T-helper 9 cell (primary cell): ENCODE measurements at places on chromosomes 5 and 9.

GRCh38 chr5:2241842-2242241 is 359.1 kb upstream of the IRX4 start:
- no peak for DNase-seq

GRCh38 chr9:132547976-132548730 is 34.3 kb upstream of the BARHL1 start:
- DNase-seq = no peak

GRCh38 chr5:135546101-135546500 is 10.3 kb upstream of the NEUROG1 start:
- DNase-seq = no peak

DNA sequence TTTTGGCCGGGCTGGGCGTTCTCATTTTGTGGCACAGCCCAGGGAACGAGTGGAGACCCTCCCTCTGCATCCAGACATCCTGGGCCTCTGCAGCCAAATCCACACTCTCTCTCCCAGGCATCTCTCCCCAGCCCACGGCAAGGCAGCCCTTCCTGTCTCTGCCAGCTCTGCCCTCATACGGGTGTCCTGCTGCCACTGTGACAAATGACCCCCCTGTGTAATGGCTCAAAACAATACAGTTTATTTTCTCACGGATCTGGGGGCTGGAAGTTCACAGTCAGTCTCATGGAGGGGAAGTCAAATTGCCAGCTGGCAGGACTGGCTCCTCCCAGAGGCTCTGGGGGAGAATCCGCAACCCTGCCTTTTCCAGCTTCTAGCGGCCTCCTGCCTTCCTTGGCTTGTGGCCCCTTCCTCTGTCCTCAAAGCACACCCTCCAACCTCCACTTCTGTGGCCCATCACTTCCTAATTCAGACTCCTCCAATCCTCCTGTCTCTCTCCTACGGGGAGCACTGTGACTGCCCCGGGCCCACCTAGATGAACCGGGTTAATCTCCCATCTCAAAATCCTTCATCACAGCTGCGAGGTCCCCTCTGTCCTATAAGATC is 70.2 kb upstream of the COL5A1 start:
- DNase-seq = no peak

- DNase-seq = no peak
Measured at GRCh38 chr9:134434894-134435506, 108.7 kb downstream of the RXRA start.

DNA sequence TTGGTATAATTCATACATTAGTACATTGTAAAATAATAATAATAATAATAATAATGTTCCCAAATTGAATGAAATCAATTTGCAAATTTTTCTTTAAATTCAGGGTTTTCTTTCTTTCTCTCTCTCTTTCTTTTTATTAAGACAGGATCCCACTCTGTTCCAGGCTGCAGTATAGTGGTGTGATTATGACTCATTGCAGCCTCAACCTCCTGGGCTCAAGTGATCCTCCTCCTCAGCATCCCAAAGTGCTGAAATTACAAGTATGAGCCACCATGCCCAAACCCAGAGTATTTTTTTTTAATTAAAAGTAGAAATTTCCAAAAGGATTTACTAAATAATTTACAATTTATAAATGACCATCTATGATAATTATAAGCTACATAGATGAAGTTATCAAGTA is 117.7 kb downstream of the HOMER1 start:
- DNase-seq = no peak

DNA sequence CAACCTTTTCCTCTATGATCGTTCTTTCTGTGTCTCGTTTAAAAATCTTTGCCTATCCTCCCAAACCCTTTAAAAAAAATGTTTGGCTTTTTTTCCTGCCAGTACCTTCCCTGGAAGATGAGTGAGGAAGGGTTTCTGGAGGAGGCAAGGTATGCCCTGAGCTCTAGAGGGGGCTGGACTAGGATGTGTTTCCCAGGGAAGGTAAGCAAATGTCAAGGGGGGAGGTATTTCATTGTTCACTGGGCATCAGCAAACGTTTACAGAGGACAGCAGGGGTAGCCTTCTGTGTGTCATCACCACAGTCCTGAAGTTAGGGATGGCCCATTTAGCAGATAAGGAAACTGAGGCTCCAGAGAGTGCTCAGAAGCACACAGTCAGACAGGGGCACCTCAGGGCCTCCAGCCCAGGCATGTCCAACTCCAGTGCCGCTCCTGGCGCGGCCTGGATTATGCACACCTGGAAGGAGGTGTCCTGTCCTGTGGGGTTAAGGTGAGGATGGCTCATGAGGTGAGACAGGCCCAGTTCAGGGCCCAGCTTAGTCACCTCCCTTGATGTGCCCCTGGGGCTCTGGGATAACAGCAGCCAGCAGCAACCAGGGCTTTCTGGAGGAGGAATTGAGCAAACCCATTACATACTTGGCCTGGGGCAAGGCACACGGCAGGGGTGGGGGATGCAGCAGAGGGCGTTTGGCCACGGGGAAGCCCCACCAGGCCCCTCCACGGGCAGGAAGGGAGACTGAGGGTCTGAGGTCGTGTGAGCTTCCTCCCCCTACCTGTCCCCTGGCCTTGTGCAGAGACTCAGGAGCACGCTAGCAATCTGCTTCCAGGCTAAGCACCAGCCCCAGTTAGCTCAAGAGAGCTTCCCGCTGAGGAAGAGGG is 100.3 kb upstream of the LMX1B start:
- DNase-seq = no peak

DNA sequence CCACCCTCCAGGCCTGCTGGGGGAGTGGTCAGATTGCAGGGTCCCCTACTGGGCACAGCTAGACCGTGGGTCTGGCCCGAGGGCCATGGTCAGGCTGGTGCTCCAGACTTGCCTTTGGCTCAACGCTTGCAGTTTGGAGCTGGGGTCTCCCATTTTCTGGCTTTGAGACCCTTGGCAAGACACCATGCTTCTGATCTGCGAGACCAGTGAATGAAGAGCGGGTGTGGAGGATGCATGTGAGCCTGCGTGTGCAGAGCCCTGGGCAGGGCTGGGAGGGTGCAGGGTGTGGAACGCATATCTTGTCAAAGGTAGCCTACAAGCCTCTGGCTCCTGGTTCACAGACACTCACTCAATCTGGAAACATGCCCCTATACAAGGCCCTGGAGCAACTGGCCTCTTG is 6.1 kb upstream of the MRNIP start:
- DNase-seq = no peak

DNA sequence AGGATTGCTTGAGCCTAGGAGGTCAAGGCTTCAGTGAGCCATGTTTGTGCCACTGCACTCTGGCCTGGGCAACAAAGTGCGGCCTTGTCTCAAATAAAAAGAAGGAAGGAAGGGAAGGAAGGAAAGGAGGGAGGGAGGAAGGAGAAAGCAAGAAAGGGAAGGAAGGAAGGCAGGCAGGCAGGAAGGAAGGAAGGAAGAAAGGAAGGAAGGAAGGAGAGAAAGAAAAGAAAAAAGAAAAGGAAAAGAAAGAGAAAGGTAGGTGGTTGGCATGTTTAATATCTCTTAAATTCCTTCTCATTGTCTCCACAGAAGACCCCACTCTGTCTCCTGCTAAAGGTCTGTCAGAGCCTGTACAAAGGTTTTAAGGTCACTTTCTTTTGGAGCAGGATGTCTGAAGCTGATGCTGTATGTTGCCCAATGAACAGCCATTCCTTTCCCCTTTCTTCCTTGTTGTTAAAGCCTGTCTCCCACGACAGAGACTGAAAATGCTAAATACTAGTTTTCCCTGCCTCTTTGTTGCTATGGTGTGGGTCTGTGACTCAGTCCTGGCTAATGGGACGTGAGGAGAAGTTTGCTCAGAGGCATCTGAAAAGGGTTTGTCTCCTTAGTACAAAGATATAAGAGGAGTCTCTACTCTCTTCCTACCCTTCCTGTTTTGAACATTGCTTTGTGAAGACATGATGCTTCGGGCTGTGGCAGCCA is 213.3 kb downstream of the PCSK1 start:
- no peak for DNase-seq
